ENCODE measurements at places on chromosomes 4 and X. TPM values are rescaled to one million over a fixed set of nuclear protein-coding genes. Genes with fewer than 3 reads are reported as not detected.

- no peak overlapping the region for H3K4me3 ChIP-seq
- H3K4me1 ChIP-seq = peaks cover 21% of the 10 kb centered on the region
- H3K27me3 ChIP-seq = no peaks in the 10 kb centered on the region
- no peaks in the 10 kb centered on the region for H3K36me3 ChIP-seq
Measured at GRCh38 chr4:125725957-125726525, 411.3 kb downstream of the FAT4 start.

GRCh38 chr4:107117726-107118125 is 81.6 kb upstream of the DKK2 start:
- H3K36me3 ChIP-seq = no peaks in the 10 kb centered on the region
- no peaks in the 10 kb centered on the region for H3K4me1 ChIP-seq
- no peaks in the 10 kb centered on the region for H3K27me3 ChIP-seq

VMA21 gene
- 42.4 TPM for total RNA-seq

DNA sequence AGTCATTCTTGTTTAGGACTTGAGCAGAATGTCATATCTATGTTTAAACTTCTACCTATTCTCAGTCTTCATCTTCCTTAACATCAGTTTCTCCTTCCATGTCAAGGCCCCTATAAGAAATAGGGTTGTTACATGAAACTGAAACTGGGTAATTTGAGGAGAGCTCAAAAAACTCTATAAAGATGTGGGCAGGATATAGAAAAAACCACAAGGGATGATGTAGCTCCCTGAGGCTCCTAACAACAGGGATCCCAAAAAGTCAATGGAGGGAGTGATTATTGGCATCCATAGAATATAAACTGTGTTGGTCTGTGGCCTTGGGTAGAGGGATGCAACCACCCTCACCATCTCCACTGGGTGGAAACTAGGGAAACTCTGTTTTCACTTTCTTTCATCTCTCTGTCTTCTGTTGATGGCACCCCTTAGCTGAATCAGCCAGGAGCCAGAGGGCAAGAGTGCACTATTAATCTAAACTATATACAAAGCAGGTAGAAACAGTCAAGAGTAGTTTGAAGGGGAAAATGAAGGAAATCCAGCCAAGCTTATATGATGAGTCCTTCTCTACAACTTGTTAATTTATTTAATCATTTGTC is 27.6 kb downstream of the C4orf54 start:
- H3K27ac ChIP-seq = no peak overlapping the region
- H3K27me3 ChIP-seq = no peaks in the 10 kb centered on the region

PAGE1 gene
- 0.69 TPM for total RNA-seq

TRIML2 gene
- total RNA-seq = not detected

Data from HepG2 (cell line).